Stimulated activated CD4-positive, alpha-beta T cell treated with anti-CD3 and anti-CD28 coated beads, Interleukin-12 subunit alpha, Interleukin-12 subunit beta, amount 100 ng/mL, for 48 hours (primary cell): ENCODE measurements at places on chromosomes 1 and 21.

DNA sequence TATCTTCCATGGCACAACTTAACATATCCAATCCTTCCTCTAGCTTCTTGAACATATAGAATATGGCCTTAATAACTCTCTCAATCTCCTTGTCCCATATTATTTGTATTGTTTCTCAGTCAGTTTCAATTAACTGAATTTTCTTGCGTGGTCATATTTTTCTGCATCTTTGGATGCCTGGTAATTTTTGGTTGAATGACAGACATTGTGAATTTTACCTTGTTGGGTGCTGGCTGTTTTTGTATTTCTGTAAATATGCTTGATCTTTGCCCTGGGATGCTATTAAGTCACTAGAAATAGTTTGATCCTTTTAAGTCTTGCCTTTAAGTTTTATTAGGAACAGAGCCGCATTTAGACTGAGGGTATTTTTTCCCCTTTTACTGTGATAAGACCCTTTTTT, 5.9 kb downstream of the SAMD13 start:
- no peak for DNase-seq

DNA sequence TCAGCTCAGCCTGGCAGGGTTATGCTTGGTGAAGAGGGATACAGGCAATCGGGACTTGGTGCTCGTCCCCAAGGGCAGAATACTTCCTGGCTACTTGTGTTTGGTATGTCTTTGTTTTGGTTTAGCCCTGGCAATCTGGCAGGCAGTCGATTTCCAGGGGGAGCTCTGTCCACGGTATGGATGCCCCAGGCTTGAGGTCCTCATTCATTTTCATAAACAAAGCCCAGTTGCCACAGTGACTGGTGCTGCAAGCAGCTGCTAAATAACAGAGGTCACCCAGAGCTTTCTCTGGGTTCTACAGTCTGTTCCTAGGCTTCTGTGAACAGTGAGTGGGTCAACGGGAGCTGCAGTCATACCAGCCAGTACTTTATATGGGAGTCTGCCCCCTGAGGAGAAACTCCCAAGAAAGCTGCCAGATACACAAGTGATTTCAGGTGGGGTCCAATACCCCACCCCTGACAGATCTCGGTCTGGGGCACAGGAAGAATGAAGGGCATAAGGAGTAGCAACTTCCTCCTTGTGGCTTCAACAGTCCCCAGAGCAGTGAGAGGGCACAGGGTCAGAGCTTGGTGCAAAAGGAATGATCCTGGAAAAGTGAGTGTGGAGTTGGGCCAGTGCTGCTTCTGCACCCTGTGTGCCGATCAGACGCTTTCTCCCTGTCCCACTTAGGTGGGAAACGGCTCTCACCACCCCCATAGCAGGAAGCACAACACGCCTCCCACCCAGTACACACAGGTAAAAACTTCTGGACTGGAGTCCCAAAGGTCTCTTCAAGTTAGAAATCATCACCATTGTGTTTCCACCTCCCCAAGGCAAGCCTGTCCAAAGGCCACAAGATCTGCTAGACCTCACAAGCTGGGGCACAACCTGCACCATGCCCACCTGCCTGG, 55.5 kb downstream of the TGFBR3 start:
- DNase-seq = no peak

DNA sequence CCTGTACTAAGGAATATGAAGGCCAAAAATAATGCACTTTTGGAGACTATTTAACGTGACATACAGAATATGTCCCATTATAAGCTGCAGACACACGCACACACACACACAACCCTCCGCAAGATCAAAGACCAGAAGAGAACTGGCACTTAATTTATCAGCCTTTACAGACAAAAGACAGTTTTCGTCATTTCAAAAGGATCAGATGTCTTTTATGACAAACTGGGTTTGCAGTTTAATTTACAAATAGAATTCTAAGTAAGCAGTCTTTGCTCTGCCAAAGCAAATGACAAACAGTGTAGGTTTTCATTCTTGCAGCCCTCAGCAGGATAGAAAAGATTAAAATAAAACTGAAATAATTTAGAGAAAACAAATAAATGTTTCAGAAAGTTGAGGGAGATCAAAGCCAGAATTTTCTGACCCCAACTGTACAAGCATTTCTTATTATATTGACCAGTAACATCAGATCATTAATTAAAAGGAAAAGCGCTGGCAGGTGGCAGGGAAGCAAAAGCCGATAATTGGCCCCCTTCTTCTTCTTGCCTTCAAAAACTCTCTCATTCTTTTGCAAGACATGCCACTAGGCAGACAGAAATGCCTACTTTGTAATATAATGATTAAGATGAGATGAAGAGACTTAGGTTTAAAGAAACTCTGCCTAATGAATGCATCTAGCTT, 169.0 kb downstream of the DENND1B start:
- DNase-seq = no peak

DNA sequence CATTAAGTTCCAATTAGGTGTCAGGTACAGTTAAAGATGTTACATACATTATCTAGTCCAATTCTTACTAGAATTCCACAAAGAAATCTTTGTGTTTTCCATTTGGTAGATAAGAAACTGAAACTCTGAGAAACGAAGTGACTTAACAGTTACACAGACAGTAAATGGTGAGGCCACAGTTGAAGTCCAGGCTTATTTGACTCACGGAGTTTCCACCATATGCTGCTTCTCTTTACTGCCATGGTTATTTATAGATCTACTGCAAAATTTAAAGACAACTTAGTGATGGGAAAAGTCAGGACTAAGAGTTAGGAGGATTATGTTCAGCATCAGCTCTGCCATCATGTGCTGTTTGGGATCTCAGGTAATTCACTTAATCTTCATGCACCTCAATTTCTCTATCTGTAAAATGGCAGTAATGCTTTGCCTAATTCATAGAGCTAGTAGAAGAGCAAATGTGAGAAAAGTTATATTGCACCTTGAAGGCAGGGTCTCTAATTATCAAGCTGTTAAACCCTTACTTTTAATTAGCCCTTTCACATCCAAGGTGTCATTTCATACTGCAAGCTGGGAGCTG, 26.2 kb upstream of the SAMSN1 start:
- no peak for DNase-seq

DNA sequence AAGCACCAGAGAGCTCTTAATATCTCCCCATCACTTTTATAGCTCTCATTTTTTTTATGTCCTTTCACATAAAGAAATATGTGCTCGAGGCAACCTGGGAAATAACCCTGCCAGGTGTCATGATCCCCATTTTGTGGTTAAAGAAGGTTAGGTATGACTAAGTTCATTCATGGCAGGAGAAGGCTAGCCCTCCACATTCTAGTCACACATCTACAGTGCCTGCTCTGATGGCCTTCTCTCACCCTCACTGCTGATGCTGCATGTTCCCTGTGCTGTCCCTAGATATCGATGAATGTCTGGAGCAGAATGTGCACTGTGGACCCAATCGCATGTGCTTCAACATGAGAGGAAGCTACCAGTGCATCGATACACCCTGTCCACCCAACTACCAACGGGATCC, 187.5 kb downstream of the TPR start:
- no peak for DNase-seq

DNA sequence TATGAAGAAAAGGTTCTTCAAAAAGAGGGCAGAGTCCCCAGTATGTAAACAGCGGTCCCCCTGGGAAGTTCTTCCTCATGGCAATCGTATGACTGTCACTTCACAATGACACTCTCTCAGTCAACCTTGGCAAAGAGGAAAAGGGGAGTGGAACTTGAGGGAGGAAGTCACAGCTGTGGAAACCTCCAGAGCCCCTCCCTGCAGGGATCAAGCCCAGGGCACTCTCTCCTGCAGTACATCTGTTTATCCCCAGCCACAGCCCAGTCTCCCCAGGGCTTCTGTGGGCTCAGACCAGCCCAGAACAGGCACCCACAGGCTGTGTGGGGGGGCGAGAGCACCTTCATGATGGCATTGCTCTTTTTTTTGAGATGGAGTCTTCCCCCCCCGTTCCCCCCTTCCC, 2.0 kb downstream of the ATP13A2 start:
- DNase-seq = no peak

GRCh38 chr1:81715391-81715790, 85.3 kb upstream of the ADGRL2 start:
- no peak for DNase-seq
